Muscle of arm (tissue), 14 donors: ENCODE measurements at places on chromosomes 2 and 18.
A peak's percentile ranks its signal among the peaks of the same experiment; 100 is the strongest.

DNA sequence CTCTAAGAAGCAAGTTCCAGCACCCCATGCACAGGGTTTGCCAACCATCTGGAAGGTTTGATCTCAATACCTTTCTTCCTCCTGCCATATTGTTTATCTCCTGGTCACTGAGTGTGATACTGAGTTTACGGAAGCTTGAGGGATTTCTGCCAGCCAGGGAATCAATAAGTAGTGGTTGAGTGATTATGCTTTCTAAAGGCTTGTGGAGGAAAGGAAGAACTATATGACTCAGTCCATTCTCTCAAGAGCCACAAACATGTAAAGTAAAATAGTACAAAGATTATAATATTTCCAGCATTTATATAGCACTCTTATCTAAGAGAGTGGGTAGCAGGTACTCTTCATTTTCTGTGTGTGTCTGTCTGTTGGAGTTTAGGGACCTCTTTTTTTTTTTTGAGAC lies 49.2 kb downstream of the SLC4A3 start:
- no peak for DNase-seq

GRCh38 chr2:19048593-19049266 lies 309.7 kb downstream of the OSR1 start:
- peak; percentile 59 for DNase-seq

DNA sequence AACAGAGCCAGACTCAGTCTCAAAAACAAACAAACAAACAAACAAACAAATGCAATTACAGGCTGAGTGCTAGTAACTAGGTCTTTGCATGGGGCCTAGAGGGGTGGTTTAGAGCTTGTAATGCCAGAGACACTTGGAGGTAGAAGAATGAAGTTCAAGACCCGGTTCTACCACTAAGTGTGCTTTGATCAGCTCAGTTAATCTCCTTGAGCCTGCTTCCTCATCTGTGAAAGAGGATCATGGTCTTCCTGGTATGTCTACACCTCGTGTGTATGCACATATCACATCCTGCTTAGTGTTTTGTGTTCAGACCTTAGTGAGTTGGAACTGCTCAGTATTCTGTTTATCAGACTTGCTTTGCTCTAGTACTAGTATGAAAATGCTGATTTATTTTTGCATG lies 4.8 kb upstream of the ATP6V1C2 start:
- DNase-seq: no peak

DNA sequence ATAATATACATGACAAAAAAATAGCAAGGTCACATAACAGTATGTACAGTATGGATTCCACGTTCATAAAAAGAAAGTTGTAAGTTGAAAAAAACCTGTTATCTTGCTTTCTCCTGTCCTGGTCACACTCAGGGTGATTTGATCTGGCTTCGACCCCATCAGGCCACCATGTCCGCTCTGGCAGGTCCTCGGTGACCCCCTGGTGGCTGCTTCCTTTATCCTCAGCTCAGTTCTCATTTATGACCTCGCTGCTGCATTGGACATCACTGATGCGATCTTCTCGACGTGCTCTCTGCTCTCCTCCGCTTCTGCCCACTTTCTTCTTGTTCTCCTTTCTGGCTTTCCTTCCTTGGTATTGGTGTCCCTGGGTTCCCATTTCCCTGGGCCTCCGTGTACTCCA lies 29.7 kb downstream of the DGKD start:
- no peak for DNase-seq

- no peak for DNase-seq
Measured at GRCh38 chr2:80303006-80303908, 1.3 kb downstream of the LRRTM1 start.

- no peak for DNase-seq
Measured at GRCh38 chr2:182726473-182726872, 10.4 kb downstream of the DNAJC10 start.

DNA sequence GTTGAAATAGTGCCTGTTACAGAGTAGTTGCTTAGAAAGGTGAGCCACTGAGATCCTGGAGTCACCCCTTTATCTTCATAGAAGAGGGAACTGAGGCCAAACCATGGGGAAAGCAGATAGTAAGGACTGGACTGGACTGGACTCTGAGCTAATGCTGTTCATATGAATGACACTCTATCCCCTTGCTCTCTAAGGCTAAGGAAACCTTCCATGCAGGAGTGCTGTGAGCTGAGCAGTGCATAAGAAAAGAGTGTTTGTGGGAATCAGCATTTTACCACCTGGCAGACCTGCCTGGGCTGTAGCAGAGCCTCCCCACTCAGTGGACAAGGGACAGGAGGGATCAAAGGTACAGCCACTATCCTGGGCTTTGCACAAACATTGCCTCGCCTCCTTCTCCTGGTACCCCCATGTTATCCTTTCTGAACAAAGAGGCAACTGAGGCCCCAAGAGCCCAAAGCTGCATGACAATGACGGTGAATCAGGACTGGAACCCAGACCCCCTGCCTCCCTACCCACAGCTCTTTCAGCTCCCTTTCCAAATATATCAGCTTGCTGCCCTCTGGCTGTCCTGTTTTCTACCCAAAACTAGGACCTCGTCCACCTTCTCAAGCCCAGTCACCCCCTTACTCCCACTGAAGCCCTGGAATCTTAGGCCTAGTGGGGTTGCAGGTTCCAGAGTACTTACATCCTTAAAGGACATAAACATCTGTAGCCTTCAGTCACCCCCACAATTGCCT lies 227.9 kb downstream of the ZBTB7C start:
- no peak for DNase-seq

DNA sequence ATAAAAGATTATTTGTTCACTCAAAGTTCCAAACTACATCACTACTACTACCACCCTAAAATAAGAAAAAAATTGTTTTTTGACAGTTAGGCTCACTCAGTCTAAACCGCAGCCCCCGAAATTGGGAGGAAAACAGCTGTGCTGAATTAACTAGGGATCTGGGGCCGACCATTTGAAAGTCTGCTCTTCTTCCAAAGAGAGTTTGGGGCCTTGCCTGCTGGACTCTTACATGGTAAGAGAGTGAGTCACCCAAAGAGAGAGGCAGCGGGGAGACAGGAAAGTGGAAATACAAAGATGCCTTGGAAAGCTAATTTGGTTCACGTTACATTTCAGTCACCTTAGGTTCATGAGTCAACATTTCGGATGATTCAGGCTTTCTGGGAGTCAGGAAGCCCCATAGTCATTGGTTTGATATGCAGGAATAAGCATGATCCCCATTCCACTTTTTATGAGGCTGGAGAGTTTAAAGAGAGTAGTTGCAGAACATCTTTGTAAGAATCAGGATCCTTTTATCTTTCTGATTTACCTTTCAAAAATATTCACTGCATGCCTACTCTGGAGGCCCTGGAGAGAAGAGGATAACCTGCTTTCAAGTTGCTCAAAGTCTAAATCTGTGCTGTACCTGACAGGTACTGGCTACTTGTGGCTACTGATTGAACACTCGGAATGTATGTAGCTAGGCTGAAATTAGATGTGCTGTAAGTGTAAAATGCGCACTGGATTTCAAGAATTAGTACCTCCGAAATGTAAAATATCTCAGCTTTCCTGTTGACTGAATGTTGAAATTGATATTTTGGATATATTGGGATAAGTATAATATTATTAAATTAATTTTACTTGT lies 995 bp upstream of the RTN4 start:
- peak; percentile 86 for DNase-seq

GRCh38 chr2:232376713-232377112 lies 1.8 kb upstream of the ALPP start:
- DNase-seq: no peak

DNA sequence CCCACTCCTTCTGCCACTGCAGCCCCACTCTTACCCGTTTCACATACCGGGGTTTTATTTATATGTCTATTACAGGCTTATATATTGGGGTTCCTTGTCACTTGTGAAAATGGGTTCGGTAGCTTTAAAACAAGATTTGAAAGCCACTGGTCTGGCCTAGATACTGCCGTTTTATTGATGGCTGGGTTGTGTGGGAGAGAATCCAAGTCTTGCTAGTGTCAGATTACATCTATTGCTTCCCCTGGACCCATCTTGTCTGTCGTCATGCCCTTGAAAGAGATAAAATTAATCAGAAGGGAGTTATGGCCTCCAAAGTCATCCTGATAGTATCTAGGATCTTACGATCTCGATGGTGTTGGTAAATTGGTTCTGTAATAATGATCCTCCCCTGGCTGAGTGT lies 79.4 kb downstream of the EIPR1 start:
- no peak for DNase-seq

- DNase-seq: no peak
Measured at GRCh38 chr2:21276163-21276562, 152.4 kb downstream of the TDRD15 start.

GRCh38 chr2:40719414-40719813 lies 267.5 kb upstream of the SLC8A1 start:
- DNase-seq: no peak
